ENCODE measurements at places on chromosomes 4 and X. TPM values are rescaled to one million over a fixed set of nuclear protein-coding genes. Genes with fewer than 3 reads are reported as not detected.

GPRASP1 gene
- total RNA-seq: 0.30 TPM

NCAPG gene
- 26.3 TPM for total RNA-seq

PF4V1 gene
- total RNA-seq: not detected

TIGD4 gene
- total RNA-seq: 0.20 TPM

PPARGC1A gene
- total RNA-seq: 0.06 TPM

IGFBP7 gene
- 271 TPM for total RNA-seq

GRPEL1 gene
- 79.4 TPM for total RNA-seq

DRP2 gene
- 0.23 TPM for total RNA-seq

APLN gene
- total RNA-seq: 0.88 TPM

GLRA2 gene
- not detected for total RNA-seq
